NCI-H1417 treated with DMSO at 0.1 percent for 48 hours (cell line): ENCODE measurements at places on chromosomes 3 and 15.

- no peak for DNase-seq
Observed at GRCh38 chr15:98924401-98925049, 83.1 kb downstream of the PGPEP1L start.

DNA sequence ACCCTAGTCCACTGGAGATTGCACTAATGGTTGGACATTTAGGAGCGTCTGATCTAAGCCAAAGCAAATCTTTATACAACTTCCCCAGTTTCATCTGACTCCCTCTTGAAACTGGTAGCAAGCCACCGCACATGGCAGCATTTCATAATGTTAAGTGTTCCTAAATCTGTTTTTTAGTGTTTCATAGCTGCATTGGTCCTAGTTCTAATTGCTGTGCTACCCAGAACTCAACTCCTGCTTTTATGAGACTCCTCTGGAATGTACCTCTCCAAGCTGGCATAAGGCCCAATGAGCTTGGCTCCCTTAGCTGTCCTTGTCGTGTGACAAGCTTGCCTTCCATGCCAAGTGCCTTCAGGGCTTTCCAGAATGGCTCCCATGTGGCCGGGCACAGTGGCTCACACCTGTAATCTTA, 65.3 kb upstream of the FLNB start:
- no peak for DNase-seq

DNA sequence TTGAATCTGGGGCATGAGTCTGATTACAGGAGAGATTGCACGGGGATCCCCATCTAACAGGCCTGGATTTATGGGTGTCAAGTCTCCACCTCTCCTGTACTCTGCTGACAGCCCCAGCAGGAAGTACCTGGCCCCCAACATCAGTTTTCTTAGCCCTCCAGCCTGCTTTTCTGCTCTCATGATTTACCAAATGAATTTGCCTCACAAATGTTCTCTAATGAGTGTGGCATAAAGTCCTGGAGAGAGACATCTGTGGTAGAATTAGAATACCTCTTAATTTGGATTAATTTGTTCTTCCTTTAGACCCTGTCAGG, 60.1 kb downstream of the FNDC3B start:
- no peak for DNase-seq

DNA sequence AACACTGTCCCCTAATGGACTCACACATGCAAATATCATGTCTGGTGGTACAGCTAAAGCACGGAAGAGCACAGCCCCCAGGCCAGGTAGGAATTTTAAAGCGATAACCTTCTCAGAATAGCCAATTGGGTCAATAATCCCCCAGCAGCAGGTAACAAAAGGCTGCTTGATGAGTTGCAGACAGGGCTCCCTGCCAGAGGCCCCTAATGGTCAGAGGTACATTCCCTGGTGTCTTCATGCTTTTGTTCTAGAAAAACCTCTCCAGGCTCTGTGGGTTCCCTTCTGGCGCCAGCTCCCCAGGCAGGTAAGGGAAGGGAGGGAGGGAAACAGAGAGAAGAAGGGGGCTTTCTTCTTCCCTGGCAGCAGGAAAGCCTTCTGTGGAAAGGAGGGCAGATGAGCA, 43.4 kb upstream of the PRTG start:
- DNase-seq = no peak

DNA sequence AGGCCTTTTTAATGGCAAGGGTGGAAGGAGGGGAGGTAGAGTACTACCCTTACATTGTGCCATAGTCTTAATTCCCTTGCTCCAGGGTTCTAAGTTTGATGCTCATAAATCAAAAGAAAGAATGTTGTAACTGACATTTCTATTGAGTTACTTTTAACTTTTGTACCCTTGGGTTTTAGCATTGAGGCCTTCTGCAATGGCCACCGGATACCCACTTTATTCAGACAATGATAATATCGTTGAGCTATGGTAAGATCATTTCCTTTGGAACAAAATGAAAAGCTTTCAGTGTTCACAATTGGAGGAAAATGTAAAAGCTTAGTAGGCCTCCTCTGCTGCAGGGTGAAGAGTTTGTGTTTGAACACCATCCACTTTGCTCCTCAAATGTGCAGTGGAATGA, 16.8 kb downstream of the CGNL1 start:
- no peak for DNase-seq

GRCh38 chr15:92226020-92226612, 167.6 kb upstream of the ST8SIA2 start:
- DNase-seq = no peak

DNA sequence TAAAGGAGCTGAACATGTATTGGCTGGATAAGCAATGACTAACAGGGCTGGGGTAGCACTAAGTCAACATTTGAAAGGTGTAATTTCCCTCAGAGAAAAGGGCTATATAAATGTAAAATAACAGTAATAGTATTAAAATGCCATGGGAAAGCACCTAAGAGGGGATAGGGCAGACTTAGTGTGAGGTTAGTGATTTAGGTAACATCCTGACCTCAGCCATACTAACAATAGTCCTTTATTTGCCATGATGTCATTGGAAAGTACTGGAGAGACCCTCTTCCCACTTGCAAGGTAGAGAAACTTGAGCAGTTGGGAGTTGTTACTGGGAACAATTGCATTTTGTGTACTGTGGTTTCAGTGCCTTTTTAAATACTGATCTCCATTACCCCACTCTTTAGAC, 103.4 kb downstream of the LSAMP start:
- DNase-seq = no peak

DNA sequence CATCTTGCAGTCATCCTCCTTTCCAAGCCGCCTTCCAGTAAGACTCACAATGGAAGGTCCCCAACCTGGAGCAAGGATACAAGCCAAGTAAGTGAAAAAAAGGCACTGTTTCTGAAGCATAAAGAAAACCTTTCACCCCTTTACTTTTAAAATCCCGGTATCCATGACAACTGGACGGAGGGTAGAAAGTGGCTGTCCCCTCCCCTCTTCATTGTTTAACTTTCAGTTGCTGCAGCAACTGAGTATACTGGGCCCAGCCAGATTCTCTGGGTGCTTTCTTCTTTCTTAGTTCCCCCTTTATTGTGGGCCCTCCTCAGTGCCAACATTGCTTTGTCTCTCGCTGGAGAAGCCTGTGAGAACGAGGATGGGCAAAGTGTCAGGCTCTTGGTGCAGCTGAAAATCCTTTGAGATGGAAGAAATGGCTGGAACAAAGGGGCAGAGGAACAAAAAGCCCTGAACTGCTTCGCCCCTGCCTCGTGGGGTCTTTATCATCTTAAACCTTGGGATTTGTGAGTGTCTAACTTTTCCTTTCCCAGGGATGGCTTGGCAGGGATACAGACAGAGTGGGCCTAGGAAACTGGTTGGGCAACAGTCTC, 224.0 kb upstream of the RGMA start:
- DNase-seq = no peak

DNA sequence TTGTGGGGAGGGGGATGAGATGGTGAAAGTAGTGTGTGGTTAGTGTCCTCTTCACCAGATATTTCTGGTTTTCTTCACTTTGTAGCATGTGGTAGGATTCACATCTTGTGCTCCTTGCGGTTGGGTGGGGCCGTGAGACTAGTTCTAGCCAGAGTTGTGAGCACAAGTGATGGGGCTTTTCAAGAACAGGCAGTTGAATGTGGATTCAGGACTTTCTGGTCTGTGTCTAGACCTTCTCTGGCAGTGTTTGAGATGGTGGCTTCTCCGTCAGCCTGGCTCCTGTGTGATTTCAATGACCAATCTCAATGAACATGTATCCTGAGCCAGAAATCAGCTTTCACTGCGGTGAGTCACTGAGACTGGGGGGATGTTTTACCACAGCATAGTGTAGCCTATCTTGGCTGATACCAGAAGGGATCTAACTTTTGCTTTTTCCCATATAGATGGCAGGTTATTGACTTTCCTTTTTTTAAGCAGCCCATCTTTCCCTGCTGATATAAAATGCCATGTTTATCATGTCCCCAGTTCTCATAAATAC, 82.6 kb downstream of the RPLP1 start:
- no peak for DNase-seq

- DNase-seq = no peak
Observed at GRCh38 chr3:23004971-23005370, 198.2 kb upstream of the UBE2E2 start.

DNA sequence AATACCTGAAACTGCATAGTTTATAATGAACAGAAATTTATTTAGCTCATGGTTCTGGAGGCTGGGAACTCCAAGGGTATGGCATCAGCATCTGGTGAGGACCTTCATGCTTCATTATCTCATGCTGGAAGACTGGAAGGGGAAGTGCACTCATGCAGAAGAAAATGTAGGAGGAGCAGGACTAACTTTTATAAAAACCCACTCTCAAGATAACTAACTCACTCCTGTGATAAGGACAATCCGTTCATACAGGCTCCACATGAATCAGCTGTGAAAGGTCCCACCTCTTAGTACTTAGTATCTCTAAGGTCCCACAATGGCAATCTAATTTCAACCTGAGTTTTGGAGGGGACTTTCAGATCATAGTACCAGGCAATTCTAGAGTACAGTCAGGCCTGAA, 33.6 kb upstream of the APH1B start:
- DNase-seq = no peak

DNA sequence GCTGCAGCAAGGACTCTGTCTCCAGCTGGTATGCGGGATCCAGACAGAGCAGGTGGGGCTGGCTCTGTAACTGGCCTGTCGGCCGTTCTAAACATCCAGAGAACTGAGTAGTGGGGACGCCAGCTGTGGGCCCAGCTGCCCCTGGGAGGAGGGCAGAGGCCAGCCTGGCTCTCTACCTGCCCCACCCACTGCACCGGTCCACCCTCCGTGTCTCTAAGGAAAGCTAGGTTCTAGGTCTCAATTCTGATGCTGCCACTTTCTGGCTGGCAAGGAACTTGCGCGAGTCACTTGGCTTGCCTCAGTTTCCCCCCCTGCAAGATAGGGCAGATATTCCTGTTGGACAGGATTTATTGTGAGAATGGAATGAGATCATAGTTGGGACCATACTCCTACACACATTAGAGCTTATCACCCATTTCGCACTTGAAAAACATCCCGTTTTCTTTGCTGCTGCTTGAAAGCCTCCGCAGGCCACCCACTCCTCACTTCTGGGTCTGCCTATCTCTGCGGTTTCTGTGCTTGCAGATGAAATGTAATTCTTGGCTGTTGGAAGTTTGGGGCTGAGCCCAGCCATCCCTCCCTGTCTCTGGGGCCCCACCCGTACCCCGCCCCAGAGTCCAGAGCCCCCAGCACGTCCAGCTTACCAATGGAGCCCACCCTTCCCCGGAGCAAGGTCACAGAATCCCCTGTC, 65.8 kb downstream of the IQSEC1 start:
- DNase-seq = no peak

- DNase-seq = no peak
Observed at GRCh38 chr3:133709139-133709750, 36.9 kb upstream of the TF start.

GRCh38 chr15:39247574-39247973, 333.3 kb upstream of the THBS1 start:
- no peak for DNase-seq

- DNase-seq = no peak
Observed at GRCh38 chr3:194983620-194984019, 287.3 kb downstream of the XXYLT1 start.

DNA sequence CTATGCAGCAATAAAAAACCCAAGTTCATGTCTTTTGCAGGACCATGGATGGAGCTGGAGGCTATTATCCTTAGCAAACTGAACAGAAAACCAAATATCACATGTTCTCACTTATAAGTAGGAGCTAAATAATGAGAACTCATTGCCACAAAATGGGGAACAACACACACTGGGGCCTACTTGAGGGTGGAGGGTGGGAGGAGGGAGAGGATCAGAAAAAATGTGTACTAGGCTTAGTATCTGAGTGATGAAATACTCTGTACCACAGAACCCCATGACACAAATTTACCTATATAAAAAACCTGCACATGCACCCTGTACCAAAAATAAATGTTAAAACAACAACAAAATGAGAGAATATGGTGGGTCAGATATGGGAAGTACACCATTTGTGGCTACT, 49.6 kb upstream of the AADACL2 start:
- DNase-seq = no peak

- DNase-seq = no peak
Observed at GRCh38 chr3:141273700-141274410, 42.2 kb downstream of the PXYLP1 start.

- no peak for DNase-seq
Observed at GRCh38 chr15:80915472-80915871, 74.1 kb downstream of the MESD start.

GRCh38 chr3:128735287-128735686, 9.3 kb downstream of the RAB7A start:
- DNase-seq = no peak

DNA sequence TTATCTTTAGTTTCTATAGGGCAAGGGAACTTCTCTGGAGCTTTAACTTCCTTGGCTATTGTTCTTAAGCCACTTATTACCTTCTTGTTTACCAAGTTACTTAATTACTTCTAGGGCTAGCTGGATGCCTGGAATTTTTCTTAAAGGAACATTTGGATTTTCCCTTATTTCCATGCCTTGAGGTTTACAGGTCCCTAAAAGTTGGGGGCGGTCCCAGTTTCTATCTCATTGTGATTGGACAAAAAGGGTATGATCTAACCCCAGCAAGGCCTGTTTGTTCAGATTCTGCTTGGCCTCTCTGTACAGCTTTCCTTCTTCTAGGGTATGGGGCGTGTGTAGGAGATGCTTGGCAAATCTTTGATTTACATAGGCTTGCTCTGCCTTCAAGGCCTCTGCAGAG, 17.4 kb downstream of the PDHB start:
- DNase-seq = no peak

DNA sequence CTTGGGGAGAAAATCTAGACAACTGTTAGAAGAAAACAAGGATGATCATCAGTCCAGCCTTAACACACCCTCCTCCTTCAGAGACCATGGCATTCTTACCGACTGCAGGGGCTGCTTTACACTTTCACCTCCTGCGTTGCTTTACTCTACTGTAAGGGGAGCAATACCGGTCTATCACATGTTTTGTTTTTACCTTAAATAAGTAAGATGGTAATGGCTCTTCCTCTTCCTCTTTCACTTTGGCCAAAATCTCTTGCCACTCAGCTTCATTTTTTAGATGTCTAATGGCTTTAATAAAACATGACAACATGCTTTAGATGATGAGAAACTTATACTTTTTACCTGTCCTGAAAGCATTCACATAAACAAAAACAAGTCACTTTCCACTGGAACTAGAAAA, 33.4 kb upstream of the STIMATE start:
- no peak for DNase-seq

GRCh38 chr3:179181021-179181472, 32.9 kb downstream of the PIK3CA start:
- no peak for DNase-seq

DNA sequence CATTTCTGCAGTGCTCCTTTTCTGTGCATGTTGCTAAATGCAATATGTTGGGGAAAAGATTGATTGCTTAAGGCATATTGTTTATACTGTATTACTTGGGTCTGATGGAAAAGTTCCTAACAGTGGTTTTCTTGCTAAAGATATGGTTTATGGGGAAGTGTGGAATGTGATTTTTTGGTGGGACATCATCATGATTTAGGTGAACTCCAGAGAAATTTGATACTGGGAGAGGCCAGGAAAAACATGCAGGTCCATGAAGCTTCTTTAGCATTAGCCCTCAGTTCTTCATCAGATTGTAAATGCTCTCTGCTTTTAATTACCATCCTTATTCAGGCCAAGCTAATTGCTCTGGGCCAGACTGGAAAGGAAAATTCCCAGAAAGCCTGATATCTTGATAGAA, 147.5 kb downstream of the LRTM1 start:
- no peak for DNase-seq

- peak; percentile 17 for DNase-seq
Observed at GRCh38 chr3:70737666-70738290, 425.3 kb upstream of the MDFIC2 start.

GRCh38 chr3:47956521-47956920, 59.7 kb downstream of the MAP4 start:
- no peak for DNase-seq
